ENCODE measurements at places on chromosomes 13 and 19.

- DNase-seq: no peak
These were observed 3.4 kb upstream of the WIZ start for GRCh38 chr19:15453091-15453578.

DNA sequence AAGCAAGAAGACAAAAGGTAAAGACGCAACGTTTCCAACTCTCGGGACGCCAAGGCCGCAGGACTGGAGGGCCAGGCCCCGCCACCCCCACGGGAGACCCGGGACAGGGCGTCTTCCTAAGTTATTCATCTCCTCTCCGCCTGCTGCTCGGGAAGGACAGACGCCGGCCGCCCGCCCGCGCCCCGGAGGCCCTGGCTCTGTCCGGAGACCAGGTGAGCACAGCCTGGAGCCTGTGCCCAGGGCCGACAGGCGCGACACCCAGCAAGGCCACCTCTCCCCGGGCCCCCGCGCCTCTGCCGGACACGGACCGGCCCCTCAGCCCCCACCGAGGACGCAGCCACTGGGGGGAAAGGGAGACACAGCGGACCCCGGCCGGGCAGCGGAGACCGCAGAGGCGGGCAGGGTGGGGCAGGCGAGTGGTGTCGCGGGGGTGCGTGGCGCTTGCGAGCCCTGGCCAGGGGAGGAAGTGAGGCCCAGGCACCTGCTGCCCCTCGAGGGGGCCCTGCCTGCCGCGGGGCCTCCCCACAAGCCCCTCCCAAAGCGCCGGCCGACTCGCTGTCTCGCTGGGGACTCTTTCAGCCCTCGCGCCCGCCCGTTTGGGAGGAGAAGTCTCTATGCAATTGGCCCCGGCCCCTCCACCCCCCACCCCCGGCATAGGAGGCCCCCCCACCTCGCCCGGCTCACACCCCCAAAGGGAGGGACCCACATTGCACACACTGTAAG, 17.2 kb downstream of the SMIM24 start:
- DNase-seq: no peak

- no peak for DNase-seq
These were observed 53.9 kb upstream of the CEACAM21 start for GRCh38 chr19:41521931-41522555.

GRCh38 chr13:73857106-73857505, 277.1 kb downstream of the KLF12 start:
- no peak for DNase-seq

DNA sequence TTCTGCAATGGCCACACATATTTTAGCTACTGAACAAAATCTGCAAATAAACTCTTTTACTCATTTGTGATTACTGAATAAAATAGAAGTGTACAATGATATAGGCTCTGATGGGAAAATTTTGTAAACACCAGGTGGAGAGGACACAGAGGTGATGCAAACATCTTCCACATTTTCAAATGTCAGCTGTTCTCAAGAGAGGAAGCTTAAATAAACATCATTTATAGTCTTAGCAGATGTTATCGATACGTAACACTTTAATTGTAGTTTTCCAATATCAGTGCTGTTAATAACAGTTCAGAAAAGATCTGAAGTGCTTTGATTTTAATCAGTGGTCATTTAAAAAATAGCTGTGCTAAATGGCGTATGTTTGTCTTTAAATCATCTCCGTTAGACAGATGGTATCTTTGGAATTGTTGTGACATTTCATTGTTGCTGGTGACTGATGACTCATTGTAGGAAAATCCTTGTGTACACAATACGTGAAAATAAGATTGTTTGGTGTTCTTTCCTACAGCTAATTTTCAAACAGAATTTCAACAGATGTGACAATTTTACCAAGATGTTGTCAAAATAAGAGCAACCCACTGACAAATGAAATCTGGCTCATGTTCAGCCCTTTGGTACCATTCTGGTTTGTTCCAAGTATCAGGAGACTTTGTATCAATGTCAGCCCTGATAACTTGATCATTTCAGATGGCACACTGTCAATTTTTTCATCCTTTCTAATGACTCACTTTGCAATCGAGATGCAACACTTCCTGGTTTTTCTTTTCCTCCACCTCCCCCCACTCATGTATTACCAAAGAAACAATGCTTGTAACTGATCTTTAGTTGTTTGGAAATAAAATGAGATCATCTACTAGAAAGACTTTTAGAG, 516.0 kb downstream of the DCT start:
- DNase-seq: no peak

DNA sequence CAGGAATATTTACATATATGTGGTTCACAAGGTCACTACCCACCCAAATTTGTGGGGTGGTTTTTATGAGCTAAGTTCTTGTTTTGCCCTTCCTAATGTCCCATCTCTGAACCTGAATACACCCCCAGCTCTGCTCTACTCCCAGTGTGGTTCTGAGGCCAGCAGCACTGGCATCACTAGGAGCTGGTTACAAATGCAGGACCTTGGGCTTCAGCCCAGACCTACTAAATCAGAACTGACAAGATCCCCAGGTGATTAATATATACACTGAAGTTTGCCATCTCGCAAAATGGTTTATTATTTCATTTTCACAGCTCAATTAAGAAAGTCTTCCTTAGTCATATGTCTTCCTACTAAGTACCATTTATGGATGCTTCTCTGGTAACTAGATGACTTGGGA, 67.9 kb downstream of the FOXO1 start:
- DNase-seq: no peak

DNA sequence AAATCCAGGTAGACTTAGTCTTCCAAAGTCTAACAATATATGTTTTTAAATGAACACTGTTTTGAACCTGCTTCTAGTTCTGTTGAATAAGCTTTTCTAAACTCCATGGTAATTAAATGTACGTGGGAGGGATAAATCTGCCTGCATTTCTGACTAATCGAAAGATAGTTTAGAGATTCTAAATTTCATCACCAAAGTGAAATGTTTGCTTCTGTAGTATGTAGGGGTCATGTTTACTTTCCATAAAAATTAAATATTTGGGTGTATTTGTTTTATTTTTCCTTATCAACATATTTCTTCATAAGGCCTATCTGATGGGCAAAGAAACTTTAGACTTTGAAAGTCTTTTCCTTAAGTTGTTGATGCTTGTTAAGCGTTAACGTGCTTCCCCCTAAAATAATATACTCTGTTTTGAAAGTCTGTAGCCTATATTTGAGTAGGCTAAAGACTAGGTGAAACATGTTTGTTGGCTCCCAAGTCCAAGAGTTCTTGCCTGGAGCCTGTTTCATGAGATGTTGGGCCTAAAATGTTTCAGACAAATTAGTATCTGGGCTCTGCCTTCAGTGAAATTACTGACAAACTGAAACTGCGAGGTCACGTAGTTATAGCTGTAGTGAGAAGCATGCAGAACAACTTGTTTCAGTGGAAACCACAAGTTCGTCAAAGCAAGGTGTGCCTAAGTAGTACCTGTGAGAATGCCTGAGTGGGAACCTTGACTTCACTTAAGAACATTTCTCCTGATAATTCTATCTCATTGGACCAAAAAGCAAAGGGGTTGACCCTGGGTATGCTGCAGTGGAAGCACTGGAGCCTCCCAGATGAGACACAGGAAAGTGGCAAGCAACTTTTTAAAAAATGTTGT, 126.2 kb downstream of the LMO7 start:
- DNase-seq: no peak

DNA sequence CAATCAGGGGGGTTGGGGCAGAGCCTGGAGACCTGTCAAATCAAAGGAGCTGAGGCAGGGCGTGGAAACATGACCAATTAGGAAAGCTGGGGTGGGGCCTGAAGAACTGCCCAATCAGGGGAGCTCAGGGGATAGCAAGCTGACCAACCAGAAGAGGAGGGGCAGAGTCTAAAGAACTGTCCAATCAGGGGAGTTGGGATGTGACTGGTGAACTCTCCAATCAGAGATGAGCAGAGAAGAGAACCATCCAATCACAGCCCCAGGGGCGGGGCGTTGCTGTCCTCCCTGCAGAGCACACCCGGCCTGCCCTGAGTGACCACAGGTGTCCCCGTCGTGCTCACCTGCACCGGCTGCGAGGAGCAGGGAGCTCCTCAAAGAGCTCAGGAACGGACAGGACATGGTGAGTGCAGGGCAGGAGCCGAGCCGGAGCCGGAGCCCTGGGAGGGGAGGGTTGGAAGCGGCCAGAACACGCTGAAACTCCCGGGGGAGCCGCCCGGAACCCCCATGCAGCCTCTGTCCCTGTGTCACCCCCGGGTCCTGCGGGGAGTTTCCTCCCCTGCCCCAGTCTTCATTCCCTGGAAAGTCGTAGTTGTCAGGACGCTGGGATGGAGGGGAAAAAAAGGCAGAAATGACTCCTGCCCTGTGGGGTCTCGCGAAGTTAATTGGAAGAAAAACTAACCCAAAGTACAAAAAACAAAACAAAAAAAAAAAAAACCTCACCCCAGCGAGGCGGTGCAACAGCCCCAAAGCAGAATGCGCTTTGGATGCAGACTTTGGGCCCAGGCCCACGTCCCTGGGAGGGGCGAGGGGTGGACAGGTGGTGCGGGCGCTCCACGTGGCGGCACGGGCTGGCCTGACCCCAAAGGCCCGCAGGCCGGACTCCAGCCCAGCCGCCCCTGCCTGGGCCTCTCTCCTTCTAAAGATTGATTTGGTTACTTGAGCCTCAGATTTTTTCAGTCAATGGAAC, at the start of gene ZNF556:
Gene ZNF556, plus strand, starts transcription at position 311 of the 967 bp plus-strand sequence. Its CDS starts 87 bp downstream, at position 398.
- peak; percentile 93 for DNase-seq

DNA sequence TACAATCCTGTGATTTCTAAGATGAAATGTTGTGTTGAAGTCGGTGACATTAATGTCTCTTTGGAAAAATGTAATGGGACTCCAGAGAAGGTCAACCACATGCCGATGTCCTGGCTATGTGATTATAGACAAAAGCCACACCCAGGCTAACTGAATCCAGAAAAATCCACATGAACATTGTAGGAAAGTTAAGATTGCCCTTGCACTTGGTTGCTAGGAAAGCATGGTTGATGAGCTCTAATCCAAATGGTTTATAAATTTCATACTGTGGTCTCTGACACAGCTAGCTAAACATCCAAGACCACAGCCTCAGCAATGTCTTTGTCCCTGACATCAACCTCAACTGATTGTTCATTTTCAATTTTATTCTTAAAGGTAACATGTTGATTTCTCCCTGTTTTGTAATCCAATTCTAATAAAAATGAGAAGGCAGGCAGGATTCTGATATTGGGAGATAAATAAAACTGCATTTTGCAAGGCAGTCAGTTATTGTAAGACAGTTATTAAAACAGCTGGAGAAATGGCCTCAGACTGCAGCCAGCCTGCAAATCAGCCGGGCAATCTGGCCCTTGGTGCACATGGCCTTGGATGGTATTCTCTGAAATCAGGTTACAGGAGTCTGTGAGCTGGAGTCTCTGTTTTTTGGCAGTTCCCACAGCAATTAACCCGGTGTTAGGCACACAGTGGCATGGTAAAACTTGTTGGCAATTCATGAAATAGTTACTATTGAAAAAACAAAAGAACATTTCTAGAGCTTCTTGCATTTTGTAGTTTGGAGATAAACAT, 93.9 kb downstream of the STARD13 start:
- DNase-seq: no peak

GRCh38 chr13:90445179-90445578, 902.3 kb upstream of the MIR17HG start:
- peak; percentile 37 for DNase-seq

DNA sequence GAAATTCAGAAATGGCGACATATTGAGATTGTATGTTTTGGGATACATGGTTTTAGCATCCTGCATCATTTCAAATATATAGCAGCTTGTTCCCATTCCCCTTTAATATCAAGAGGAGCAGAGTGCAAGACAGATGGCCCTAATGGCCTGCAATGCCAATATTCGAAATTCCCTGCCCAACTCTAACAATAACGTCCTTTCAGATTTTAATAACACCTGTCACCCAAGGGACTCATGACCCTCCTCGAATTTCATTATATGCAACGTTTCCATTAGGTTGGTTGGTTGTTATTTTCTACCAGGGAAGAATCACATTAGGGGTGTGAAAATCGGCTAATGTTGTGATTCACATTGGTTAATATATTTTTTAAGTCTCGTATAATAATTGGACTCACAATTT, 170.0 kb downstream of the TNFSF13B start:
- DNase-seq: no peak

DNA sequence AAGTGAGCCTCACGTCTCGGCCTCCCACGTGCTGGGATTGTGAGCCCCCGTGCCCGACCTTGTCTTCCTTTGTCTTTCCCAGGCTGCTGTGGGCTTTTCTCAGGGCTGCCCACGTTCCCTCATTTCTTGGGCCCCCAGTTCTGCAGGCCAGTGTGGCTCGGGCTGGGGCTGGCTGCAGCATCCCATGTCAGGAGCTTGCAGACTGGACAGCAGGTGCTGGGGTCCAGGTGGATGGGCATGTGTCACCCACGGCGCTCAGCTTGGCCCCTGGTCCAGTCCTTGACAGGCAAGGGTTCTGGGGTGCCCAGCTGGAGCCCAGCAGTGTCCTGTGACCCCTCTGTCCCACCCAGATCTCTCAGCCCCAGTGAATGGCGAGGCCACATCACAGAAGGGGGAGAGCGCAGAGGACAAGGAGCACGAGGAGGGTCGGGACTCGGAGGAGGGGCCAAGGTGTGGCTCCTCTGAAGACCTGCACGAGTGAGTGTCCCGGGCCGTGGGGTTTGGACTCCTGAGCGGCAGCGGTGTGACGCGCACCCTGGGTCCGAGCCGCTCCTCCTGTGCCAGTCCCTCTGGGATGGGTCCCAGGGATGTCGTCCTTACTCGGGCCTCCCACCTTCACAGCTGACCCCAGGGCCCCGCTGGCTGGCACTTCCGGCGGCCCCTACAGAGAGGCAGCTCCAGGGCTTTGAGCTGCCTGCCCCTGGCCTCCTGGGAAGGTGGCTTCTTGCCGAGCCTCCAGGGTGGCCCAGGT, 17.3 kb downstream of the PLIN4 start:
- no peak for DNase-seq

- no peak for DNase-seq
These were observed 149.1 kb downstream of the SLITRK5 start for GRCh38 chr13:87820241-87820640.

GRCh38 chr13:60094385-60095088, 69.2 kb downstream of the DIAPH3 start:
- DNase-seq: no peak

- no peak for DNase-seq
These were observed 53.0 kb downstream of the CHST8 start for GRCh38 chr19:33674626-33675367.

DNA sequence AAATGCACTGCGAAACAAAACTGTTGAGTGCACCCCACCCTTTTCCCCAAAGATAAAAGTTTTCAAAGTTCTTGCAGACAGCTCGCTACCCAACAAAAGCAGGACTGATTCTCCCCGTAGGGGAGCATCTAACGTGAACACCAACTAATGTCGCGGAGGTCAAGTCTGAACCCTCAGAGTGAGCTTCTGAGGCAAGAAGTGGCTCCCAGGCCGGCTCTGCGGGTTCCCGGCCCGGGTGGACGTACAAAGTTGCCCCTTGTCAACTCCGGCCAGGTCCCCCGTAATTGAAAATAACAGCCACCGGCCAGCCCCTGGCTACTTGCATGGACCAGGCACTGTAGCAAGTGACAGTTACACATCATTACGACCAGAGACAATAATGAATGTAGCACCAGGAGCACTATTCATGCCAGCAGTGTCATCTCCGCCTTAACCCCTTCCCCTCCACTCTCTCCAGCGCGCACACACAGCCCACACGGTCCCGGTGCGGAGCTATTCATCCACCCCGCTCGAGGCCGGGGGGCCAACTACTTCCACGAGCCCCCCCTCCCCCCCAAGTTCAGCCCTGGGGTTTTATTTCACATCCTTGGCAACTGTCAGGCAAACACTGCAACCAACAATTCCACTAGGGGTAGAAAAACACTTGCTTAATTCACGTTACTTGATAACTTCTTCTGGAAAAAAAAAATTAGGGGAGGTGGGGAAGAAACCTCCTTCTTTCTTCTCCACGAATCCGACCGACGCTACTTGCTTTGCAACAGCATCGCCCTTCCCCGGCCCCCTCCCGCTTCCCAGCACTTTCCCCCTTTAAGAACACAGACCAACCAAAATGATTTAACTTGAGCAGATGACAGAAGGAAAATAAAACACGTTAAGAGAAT, 1.2 kb downstream of the KLF12 start:
- DNase-seq: no peak
